ENCODE measurements at places on chromosomes 1 and 21.

- no peak for DNase-seq
These were observed 11.0 kb upstream of the TFF1 start for GRCh38 chr21:42377211-42377950.

GRCh38 chr1:165828669-165829329 lies 1.4 kb downstream of the UCK2 start:
- DNase-seq, result peak; percentile 76

- no peak for DNase-seq
These were observed 95.4 kb downstream of the INTS7 start for GRCh38 chr1:211939876-211940468.

GRCh38 chr1:219324629-219325367 lies 151.1 kb downstream of the LYPLAL1 start:
- peak; percentile 17 for DNase-seq

- DNase-seq, result no peak
These were observed 6.2 kb downstream of the PKNOX1 start for GRCh38 chr21:42980312-42981213.

DNA sequence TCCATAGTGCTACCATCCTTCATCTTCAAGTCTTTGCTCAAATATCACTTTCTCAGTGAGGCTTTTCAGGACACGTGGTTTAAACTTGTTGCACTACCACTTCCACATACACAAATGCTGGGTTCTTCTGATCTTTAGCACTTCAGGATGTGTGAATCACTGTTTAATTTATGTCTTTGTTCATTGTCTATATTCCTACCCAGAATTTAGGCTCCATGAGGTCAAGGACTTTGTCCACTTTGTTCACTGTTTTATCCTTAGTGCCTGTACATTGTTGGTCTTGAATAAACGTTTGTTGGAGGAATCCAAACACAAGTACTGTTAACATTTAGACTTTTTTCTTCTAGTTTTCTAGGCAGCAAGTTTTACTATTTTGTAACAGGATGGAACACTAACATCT lies 42.6 kb upstream of the RALGPS2 start:
- DNase-seq, result no peak

DNA sequence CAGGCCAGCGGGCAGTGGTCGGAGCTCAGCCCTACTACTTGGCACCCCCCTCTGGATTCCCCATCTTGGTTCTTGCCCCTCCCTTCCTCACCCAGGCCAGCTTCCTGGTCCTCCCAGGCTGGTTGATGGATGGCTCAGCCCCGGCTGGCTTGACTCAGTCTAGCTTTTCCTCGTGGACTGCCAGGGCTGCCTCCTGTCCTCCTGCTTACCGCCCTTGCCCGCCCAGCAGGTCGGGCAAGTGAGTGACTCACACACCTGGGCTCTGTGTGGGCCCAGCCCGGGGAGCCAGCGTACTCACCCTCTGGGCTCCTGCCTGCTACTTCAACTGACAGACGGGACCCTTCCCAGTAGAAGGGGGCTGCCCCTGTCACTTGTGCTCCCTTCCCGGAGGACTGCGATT lies 19.5 kb upstream of the ARHGEF10L start:
- DNase-seq, result peak; percentile 74

- no peak for DNase-seq
These were observed 15.0 kb upstream of the ATP1B1 start for GRCh38 chr1:169091480-169091941.

DNA sequence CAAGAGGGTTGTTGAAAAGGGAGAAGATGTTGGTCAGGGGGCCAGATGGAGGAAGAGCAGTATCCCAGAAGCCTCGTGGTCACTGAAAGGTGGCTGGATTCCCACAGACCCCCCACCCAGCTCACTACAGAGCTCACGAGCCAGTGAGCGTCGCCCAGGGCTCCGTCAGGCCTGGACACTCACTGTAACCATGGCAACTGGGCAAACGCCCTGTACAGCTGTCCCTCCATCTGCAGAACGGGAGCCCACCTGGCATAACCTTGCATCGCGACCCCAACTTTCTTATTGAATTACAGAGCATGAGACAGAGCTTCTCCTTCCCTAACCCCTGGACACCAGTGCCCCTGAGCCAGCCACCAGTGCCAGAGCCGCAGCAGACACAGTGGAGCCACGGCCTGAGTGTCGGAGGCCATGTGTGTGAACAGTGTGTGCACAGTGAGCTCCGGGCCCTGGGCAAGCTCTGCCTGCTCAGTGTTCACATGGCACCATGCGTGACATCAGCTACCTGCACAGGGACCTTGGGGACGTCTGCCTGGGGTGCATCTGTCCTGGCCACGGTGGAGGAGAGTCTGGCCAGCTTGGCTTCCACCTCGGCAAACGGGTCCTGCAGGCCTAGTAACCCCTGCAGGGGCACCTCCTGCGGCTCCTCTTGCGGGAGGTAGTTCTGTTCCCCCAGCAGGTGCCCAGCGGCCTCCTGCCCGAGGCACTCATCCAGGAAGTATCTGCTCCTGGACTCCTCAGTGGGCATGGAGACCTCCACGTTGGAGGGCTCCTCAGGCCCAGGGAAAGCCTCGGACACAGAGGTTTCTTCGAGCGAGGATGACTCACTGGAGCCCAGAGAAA lies 25.9 kb upstream of the DDOST start:
- DNase-seq, result no peak

DNA sequence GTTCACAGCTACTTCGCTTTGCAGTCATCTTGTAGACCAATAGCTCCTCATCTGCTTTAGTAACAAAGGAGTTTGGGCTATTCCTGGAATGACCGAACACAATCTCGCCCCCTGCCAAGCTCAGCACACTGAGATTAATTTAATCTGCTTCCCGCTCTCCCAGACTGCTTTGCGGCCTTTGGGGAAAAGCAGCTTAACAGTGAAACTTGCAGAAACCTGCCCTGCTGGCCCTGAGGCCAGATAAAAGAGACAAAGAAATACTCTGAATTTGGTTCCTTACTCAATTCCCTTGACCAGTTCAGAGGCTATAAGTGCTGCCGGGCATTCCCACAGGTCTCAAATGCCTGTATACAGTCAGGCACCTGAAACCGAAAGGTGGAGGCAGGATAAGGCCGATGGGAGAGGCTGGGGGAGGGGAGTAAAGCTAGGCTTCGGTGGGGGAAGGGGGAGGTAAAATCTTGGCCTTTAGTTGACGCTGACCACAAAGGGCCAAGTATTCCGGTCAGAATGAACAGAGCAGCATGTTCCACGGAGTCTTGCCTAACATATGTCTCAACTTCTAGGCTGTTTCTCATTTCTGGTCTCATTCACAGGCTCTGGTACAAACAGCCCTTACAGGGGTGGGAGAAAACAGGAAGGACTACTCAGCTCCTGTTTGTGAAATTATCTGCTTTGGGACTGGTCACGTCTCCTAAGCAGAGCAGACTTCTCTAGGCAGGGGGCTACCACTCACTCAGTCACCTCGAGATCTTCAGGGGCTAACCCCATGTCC lies 17.7 kb upstream of the A3GALT2 start:
- no peak for DNase-seq

- no peak for DNase-seq
These were observed 11.1 kb downstream of the STX6 start for GRCh38 chr1:181011301-181012202.

DNA sequence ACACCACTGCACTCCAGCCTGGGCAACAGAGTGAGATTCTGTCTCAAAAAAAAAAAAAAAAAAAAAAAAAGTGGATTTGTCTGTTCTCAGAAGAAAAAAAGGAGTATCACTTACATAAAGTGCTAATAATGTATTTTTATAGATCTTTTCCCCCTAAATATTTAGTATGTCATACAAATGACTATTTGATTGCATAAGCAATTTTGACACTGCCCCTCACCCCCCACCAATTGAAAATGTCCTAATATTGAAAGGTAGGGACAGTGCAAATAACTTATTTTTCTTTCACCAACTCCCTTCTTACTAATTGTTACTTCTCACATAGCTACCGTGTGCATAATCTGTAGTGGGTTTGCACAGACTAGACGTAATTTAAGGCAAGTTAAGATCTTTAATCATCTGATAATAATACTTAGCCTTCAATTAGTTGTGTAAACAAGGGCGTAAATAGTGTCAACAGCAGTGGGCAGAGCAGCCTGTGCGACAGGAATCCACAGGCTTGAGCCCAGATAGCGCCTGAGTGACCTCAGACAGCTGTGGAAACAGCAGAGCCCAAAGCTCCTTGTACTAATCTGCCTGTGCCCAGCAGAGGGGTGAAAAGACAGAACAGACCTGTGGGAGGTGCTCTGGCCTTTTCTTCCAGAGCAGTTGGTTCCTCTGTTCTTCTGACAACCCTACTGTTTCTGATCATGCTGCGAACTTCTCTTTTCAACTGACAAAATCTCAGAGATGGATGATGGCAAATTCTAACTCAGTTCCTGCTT lies 4.5 kb upstream of the IER5 start:
- DNase-seq, result peak; percentile 87

GRCh38 chr1:244391761-244392160 lies 59.9 kb downstream of the ADSS2 start:
- DNase-seq, result no peak

GRCh38 chr1:198068285-198068684 lies 88.5 kb upstream of the NEK7 start:
- no peak for DNase-seq

GRCh38 chr1:59355361-59355760 lies 58.5 kb downstream of the FGGY start:
- DNase-seq, result no peak
